ENCODE measurements at places on chromosomes 16 and 17.

- no peak for DNase-seq
Measured at GRCh38 chr17:47878203-47879027, 17.6 kb upstream of the SP2 start.

DNA sequence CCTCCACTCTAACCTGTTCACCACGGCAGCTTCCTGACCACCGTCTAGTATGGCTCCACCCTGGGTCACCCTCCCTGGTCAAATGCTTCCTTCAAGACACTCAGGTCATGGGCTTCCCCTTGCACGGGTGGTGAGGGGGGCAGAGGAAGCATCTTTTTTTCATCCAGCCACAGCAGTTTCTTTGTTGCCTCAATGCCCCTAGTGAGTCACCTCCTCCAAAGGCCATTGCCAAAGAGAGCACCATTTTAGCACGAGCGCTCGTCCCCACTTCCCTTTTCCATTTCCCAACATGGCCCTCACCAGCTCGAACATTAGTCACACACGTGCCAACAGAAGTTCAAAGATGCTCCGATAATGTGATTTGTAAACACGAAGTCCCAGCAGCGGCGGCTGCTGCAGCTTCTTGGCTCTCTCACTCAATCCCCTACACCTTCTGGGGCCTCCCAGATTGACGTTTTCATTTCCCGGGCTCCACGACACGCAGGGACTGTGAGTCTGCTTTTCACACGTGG is 134.6 kb downstream of the GAS7 start:
- peak; percentile 46 for DNase-seq

DNA sequence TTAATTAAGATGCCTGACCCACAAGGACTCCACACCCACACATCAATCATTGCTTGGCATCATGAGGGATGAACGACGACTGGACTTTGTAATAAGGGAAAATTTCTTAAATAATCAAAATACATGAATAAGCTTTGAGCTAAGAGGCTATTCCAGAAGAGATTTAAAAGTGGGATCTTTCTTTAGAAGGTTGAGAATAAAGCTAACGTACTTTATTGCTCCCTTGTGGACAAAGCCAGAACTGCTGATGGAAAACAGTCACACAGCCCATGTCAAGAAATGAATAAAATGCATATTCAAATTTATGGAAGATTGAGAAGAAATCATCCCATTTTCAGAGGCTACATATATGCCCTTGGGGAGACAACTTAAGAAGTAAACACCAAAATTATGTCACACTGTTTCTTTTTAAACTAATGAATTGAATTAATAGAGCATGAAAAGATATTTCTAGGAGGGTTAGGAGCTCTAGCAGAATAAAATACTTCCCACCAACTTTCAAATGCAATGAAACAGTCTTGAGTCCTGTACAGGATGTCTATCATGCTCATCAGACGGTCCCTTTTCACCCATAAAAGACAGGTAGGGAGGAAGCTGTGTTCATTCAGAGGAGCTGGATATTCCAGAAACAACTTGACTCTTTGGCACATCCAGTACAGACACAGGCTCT is 60.2 kb upstream of the PHOSPHO1 start:
- DNase-seq = peak; percentile 35

DNA sequence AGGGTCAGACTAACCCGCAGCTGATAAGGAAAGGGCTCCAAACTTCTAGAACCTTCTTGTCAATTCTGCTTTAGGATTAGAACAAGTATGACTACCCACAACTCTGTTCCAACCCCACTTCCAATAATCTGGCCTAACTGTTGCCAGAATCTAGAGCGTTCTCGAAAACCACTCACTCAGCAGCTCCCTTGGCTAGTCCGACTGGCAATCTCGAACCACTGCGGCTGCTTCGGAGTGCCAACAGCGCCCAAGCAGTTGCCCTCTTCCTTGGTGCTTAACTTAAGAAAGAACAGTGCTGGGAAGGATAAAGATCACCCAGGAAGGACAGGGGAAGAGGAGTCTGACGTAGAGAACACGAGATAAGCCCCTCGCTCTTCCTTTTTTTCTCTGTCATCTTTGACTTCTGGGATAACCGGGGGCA is 818 bp downstream of the DNAJC7 start:
- peak; percentile 25 for DNase-seq

- DNase-seq = peak; percentile 56
Measured at GRCh38 chr16:88634141-88634993, 4.0 kb upstream of the IL17C start.

GRCh38 chr16:85987750-85988078 is 88.8 kb downstream of the IRF8 start:
- no peak for DNase-seq

DNA sequence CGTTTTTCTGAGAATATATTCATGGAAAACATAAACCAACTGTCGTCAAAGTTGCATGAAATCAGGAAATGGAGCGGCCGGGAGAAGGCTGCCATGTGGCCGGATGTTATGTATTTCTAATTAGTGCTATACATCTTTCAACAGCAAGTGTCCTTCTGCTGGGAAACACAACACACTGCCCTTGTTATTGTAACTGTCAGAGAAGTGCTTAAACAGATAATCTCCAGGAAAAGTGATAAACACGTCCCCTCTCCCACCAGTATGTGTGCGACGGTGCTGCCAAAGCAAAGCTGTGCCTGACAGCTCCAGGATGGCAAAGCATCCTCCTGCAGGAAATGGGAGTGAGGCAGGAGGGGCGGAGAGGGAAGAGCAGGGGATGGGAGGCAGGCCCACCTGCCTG is 111.8 kb downstream of the SMG6 start:
- DNase-seq = no peak

DNA sequence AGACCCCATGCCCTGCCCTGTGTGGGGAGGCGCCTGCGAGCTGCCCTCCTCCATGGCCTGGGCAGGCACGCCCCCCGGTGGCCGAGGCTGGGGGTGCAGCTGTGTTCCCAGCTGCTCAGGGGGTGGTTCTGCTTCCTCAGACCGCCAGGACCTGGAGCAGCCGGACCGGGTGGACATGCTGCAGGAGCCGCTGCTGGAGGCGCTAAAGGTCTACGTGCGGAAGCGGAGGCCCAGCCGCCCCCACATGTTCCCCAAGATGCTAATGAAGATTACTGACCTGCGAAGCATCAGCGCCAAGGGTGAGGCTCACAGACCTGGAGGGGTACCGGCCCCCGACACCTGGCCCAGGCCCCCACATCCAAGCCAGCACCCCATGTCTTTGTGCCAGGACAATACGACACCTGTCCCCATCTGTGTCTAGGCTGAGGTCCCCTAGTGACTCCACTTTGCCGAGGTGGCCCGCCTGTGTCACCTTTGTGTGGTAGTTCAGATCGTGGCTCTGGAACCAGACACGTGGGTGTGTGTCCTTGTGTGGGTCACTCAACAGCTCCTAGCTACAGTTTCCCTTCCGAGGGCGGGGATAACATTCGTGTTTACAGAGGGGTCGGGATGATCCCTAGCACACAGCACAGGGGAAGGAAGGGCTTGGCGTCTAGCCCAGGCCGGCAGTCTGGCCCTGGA is 9.3 kb downstream of the GJD3 start:
- DNase-seq = peak; percentile 79

DNA sequence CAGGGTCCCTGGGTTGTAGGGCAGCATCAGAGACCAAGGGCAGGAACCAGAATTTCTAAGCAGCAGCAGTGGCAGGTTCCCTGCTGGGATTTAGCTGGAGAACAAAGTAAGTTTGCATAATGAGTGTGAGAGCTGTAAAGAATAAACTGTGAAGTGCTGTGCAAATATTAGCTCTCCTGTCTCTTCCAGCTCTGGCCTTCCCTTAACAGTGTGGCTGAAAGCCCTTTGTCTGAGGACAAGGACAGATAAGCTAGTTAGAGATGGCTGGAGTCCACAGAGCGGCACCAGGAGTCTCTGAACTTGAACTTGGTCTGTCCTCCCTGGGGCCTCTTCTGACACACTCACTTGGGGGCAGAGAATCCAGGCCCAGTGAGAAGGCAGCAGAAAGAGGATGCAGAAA is 98.2 kb upstream of the WSCD1 start:
- no peak for DNase-seq

DNA sequence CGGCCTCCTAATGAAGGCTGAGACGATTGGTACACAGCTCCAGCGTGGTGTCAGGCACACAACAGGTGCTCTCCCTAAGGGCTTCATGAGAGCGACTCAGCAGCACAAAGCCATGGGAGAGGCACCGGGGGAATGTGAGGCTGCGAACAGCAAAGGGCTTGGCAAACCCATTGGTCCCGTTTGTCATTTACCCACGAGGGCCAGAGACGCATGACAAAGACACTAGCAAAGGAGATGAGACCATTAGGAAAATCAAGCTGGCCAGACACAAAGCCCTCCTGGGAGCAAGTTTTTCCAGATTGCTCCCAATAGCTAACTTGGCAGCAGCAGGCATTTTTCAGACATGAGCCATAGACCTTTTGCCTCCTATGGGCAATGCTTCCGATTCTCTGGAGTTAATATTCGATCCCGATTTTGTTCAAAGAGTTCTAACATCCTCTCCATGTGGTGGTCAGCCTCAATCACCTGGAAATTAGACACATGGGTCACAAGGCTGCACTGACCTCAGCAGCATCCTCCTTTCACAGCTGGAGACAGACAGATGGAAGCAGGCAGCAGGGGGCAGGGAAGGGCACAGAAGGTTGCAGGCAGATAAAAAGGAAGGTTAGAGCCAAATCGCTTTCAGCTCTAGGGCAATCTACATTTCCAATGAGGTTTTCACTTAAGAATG is 38.2 kb downstream of the TK2 start:
- DNase-seq = no peak

GRCh38 chr17:4766201-4766600 is 5.5 kb upstream of the TM4SF5 start:
- peak; percentile 22 for DNase-seq

DNA sequence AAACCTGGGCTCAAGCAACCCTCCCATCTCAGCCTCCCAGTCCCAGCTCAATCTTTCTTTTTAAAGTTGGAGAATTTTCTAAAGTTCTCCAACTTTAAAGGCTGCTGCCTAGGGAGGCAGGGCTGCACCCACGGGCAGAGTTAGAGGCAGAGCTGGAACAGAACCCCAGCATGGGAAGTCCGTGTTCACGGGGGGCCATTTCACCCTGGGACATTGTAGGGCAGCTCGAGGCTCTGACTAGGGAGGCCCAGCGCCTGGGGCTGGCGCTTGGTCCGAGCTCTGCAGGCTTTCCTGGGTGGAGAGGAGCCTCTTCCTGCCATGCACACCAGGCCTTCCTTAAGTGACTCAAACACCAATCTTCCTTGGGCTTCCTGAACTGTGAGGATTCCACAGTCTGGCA is 70.2 kb downstream of the CYLD start:
- no peak for DNase-seq

- DNase-seq = no peak
Measured at GRCh38 chr16:58099956-58100300, 29.3 kb downstream of the CFAP20 start.

DNA sequence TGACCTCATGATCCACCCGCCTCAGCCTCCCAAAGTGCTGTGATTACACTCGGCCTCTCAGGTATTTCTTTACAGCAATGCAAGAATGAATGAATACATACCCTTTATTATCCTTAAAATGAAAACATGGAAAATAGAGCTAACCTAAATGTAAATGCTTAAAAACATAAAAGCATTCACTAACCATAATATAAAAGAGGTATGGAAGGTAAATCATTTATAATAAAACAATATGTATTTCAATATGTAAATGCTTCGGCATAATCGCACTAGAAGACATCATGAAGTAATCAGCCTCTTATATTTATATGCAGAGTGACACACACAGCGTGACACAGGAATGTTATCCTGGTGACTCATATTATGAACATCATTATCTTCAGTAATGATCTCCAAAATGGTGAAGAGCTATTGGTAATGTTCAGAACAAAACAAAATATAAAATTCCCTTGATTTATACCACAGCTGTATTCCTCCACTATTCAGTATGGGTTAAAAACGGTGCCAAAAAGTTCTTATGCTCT is 53.9 kb downstream of the AIPL1 start:
- DNase-seq = no peak

DNA sequence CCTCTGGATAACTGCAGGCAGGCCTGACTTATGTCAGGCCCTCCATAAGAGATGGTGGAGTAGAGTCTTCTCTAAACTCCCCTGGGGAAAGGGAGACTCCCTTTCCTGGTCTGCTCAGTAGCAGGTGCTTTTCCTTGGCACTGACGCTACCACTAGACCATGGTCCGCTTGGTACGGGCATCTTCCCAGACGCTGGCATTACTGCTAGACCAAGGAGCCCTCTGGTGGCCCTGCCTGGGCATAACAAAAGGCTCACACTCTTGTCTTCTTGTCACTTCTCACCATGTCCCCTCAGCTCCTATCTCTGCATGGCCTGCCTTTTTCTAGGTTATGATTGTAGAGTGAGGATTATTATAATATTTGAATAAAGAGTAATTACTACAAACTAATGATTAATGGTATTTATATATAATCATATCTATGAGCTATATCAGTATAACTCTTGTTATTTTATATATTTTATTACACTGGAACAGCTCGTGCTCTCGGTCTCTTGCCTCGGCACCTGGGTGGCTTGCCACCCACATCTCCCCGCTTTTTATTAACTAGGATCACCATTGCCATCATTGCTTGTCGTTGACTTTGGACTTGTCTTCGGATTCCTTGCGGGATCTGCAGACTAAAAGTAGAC is 59.8 kb upstream of the ARL4D start:
- peak; percentile 71 for DNase-seq

Data from CD4-positive, alpha-beta T cell treated with Interleukin-17A for 1 hour (primary cell).